Stimulated activated naive CD8-positive, alpha-beta T cell treated with anti-CD3 and anti-CD28 coated beads, Interleukin-15, Interleukin-2, amounts not matched to agents 100 U/mL and 50 U/mL, for 24 hours (primary cell): ENCODE measurements at places on chromosomes 16 and 17.

GRCh38 chr17:38898291-38898679 lies 27.1 kb upstream of the LASP1NB start:
- no peak for DNase-seq

GRCh38 chr17:36755586-36755985 lies 154.2 kb downstream of the MRM1 start:
- DNase-seq = peak; percentile 49

GRCh38 chr16:89375686-89376085 lies 114.7 kb downstream of the ANKRD11 start:
- DNase-seq = no peak

DNA sequence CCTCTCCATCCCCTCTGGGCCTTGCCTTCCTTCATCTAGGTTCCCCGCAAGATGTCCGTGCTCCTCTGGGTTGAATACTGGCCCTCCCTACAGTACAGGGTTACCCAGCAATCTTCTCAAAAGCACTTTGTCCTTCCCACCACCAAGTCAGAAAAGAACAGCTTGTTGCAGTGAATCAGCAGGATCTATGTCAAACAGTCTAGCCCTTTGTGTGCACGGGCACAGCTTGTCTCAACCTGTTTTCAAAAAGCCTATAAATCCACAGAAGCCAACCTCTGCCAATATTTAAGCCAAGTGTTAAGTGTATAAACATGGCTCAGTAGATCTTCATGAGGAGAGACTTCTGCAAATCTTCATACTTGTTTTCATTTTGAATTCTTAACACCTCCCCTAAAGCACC lies 25.2 kb downstream of the C17orf67 start:
- no peak for DNase-seq

DNA sequence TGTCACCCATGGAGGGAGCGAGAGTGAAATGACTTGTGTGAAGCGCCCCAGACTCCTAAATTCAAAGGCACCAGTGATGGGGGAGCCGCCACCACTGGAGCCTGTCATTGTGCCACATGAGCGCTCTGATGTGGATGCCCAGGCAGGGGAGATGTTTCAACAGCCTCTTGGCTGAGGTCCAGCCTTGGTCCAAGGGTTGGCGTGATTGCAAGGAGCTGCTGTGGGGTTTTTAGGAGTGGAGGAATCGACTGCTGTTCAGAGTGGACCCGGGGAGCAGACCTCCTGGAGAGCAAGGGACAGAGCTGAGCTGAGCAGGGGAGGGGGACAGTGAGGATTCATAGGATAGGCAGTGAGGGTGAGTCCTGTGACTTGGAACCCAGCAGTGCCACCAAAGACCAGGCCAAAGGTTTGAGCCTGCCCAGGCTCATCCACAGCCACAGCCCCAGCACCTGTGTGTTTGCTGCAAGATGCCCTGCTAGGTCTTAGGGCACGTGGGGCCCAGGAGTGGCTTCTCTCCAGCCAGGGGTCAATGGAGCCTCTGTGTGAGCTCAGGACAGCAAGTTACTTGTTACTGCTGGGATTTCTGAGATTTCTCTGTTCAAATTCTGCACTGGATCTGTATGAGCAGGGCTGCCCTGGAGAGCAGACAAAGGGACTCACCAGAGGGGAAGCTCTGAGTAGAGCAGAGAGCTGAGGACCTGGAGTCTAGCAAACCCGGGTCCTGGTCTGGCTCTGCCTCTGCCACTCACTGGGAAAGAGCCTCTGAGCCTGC lies 20.3 kb downstream of the RHBDL3 start:
- DNase-seq = no peak

- DNase-seq = no peak
Observed at GRCh38 chr17:64109400-64109799, 20.5 kb downstream of the ERN1 start.

- DNase-seq = no peak
Observed at GRCh38 chr16:84199861-84200260, 8.9 kb downstream of the ADAD2 start.

DNA sequence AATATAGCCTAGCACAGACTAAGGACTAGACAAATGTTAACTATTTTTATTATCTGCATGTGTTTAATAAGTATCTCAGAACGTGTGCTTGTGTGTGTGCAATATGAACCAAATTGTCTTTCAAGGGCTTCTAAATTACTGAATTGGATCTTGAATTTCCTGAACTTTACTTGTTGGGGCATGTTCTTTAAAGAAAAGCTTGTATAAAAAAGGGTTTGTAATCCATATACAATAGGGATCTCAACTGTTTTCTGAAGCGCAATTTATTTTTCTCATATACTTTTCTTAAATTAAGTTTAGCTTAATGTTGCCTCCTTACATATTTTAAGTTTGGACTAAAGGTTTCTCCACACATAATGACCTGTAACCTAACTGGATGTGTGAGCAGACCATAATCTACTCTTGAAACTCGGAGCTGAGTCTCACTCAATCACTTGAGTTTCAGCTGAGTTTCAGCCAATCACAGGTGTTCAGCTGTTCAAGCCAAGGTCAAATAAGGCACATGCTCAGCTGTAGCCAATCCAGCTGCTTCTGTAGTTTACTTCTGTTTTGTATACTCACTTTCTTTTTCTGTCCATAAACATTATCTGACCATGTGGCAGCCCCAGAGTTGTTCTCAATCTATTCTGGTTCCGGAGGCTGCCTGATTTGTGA lies 72.3 kb downstream of the CDK5R1 start:
- no peak for DNase-seq

DNA sequence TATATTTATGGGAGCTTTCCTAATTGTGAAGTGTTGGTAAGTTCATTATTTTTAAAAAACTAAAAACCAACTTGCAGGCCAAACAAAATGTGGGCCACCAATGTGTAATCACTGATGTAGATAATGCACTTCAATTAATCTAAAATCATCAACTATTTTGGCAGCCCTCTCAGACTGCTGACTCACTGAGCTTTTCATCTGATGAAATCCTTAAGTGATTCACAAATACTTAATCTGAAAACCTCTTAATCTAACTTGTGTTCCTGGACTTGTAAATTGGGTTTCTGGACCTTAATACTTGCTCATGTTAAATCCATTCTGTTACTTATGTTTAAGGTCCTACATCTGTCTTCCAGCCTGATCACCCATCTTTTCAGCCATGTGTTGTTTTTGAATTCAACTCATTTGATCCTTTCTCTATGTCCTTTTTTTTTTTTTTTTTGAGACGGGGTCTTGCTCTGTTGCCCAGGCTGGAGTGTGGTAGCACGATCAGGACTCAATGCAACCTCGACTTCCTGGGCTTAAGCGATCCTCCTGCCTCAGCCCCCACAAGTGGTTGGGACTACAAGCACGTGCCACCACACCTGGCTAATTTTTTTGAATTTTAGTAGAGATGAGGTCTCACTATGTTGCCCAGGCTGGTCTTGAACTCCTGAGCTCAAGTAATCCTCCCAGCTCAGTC lies 39.0 kb downstream of the PRKCB start:
- no peak for DNase-seq

GRCh38 chr17:59167571-59168001 lies 12.0 kb downstream of the PRR11 start:
- no peak for DNase-seq

- DNase-seq = no peak
Observed at GRCh38 chr16:85042606-85043005, 15.0 kb downstream of the KIAA0513 start.

DNA sequence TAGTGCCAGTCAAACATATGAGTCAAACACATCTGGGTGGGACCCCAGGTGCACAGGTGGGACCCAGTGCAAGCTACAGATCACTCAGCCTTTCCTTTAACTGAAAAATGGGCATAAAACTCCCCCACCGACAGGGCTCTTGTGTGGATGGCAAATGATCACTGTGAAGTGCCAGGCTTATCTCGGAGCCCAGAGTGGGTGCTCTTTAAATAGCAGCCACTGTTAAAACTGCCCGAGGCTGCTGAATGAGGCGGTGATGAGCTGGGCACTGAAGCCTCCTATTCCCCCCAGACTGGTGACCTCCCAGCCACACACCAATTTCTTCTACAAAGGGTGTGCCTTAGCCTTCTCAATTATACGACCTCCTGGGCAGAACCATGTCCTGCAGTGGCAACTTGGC lies 433.8 kb downstream of the SLC39A11 start:
- no peak for DNase-seq

DNA sequence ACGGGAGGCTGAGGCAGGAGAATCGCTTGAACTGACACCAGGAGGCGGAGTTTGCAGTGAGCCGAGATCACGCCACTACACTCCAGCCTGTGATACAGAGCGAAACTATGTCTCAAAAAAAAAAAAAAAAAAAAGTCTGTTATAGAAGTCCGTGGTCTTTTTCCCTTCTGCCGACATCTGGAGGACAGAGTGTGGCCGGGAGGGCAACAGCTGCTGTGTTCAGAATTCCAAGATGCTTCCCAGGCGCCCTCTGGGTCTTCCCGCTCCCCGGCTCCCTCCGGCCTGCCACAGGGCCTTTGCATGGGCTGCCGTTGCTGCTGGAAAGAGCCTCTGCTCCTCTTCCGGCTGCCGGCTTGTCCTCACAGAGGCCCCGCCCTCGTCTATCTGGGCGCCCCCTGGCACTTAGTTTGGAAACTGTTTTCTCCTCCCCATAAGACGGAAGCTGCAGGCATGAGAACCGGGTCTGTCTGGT lies 2.4 kb upstream of the CACNA1H start:
- DNase-seq = peak; percentile 26

DNA sequence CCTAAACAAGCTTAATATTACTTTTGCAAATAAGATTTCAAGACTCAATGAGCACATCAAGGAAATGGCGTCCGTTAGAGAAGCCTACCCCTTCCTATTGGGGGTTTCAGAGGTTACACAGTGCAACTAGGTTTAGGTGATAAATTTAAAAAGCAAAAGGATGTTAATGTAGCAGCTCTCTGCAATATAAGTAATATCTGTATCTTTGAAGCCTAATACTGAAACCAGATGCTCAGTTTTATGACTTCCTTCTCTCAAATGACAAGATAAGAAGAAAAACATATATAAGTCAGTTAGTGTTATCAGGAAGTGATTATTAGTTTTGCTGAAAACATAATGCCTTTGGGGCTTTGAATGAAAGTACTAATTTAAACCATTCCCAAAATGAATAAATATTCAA lies 54.3 kb upstream of the MED13 start:
- DNase-seq = no peak

DNA sequence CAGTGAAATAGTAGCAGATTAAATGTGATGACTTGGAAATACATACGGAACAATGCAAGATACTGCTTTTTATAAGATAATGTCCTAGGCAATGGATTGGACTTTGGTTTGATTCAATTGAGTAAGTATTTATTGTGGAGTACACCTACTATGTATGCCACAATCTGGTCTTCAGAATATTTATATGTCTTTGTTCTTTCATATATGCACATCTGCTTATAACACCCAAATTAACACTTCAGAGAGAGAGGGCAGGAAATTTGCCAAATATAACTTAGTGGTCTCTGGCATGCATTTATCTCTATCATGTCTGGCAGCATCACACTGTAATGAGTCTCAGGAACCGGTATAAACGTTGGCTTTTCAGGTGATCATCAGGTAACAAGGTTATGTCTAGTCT lies 16.9 kb downstream of the RPGRIP1L start:
- no peak for DNase-seq

DNA sequence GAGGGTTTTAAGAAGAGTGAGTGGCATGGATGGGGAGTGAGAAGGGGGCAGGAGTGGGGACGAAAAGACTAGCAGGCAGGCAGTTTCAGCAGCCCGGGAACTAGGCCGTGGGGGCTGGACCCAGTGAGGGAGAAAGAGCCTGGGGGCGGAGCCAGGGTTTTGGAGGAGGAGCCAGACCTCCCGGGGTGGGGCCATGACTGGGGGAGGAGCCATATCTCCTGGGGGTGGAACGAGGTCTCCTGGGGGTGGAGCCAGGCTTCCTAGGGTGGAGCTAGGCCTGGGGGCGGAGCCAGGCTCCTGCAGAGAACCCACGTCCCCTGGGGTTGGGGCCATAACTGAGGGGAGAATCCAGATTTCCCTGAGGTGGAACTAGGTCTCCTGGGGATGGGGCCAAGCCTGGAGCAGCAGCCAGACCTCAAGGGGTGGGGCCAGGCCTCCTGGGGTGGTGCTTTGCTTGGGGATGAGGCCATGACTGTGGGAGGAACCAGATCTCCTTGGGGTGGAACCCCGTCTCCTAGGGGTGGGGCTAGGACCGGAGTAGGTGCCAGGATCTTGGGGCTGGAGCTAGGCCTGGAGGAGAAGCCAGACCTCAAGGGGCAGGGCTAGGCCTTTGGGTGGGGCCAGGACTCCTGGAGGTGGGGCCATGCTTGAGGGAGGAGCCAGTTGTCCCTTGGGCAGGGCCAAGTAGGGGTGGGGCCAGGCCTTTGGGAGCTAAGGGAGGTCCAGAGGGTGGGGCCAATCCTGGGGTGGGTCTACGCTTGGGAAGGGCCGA lies 41.7 kb upstream of the JPH3 start:
- peak; percentile 43 for DNase-seq

GRCh38 chr16:4389051-4389955 lies 17.7 kb downstream of the VASN start:
- DNase-seq = no peak
